ENCODE measurements at places on chromosomes 12 and 14.

- DNase-seq = no peak
These were observed 7.0 kb upstream of the BDKRB1 start for GRCh38 chr14:96249029-96249428.

DNA sequence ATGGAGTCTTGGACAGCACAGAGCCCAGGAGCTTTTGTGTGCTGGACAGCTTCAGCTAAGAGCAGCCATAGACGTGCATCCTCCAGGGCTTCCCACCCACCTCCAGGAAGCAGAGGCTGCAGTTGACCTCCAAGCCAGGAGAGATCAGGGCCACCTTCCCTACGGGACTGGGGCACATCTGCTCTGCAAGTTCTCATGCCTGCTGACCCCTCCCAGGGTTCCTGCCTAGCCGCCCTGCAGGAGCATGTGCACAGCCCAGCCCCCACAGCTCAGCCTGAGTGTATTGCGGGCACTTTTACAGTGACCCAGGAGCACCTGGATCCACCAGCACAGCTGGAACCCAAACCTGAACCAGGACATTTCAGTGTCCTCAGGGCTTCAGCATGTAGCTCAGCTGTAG lies 915.2 kb downstream of the RPS29 start:
- DNase-seq = no peak

GRCh38 chr14:65940056-65940735 lies 527.7 kb downstream of the FUT8 start:
- DNase-seq = peak; percentile 30

- no peak for DNase-seq
These were observed 193.1 kb downstream of the SOX5 start for GRCh38 chr12:23756416-23756815.

DNA sequence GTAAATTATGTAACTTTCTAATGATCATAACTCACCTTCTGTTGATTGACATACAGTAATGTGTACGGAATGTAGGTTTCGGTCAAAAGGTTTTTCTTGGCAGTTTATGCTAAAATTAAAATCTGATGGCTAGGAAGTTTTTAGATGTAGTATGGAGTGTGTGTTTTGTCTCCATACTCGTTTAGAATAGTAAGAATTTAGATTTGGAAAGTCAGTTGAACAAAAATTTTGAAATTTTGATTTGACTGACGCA lies 859 bp downstream of the PALS1 start:
- DNase-seq = no peak

DNA sequence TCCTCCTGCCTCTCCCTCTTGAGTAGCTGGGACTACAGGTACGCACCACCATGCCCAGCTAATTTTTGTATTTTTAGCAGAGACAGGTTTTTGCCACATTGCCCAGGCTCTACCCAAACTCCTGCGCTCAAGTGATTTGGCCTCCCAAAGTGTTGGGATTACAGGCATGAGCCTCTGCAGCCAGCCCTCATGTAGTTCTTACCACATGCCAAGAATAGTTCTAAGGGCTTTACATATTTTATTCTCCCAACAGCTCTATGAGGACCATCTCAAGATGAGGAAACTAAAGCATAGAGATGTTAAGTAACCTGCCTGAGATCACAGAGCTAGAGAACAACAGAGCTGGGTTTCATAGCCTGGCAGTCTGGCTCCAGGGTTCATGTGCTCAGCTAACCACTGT lies 37.9 kb upstream of the ALDH2 start:
- DNase-seq = no peak

DNA sequence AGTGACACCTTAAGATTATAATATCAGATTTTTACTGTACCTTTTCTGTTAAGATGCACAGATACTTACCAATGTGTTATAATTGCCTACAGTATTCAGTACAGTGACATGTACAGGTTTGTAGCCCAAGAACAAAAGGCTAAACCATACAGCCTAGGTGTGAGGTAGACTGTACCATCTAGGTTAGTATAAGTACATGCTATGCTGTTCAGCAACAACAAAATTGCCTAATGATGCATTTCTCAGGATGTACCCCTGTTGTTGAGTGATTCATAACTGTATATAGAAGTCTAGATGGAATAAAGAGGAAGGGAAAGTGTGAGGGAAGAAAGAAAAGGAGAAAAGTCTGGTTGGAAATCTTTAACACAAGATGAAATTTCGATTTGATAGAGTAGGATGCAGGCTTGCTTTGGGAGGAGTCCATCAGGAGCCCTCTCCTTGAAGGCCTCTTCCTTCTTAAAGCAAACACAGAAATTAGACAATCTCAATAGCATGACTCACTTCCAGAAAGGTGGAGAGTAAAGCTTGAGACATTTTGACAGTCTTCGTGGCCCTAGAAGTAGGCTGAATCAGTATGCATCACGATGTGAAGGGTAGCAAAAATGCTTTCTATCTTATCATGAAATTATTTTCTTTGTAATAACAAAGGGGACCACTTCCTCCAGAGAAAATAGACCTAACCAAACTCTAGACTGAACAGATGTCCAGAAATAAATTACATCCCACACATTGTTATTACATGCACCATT lies 191.5 kb downstream of the SYT1 start:
- DNase-seq = no peak

DNA sequence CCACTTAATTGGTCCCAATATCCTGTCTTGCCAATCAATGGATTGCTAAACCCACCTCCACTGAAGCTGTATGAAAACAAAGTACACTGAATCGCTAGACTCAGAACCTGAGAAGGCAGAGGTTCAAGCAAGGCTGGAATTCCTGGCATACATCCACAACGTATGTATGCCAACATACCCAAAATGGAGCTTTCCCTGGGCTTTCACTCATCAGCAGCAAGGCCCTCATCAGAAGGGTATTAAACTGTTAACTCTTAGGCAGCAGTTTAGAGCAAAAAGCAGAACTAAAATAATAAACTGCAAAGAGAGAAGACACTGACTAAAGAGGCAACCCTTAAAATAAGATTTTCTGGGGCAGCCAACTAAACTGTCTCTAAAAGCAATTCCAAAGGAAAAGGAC lies 13.6 kb downstream of the MED13L start:
- no peak for DNase-seq

DNA sequence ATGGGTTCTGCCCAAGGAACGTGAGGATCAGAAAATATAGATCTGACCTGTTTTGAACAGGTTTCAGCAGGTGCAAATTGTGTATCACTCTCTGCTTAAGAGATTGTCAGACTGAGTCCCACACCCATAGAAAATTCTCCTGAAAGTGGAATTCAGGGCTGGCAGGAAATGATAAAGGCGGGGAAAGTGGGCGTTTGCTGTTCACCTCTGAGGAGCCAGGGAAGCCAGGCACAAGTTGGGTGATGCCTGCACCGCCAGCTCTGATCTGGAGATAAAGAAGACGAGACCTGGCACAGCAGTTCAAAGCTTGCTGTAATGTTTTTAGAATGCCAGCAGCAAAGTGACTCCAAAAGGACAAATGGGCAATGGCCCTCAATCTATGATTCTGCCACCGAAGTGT lies 356.5 kb upstream of the SOX5 start:
- no peak for DNase-seq

GRCh38 chr14:75537071-75537470 lies 14.8 kb downstream of the BATF start:
- DNase-seq = no peak
